Myocyte (in vitro differentiated cells): ENCODE measurements at places on chromosomes 7 and 10. TPM values are rescaled to one million over a fixed set of nuclear protein-coding genes. Genes with fewer than 3 reads are reported as not detected.

UPK3B gene
- total RNA-seq, result 0.24 and 0.68 TPM in 2 replicates

CCDC172 gene
- not detected in 2 replicates for total RNA-seq

AMZ1 gene
- total RNA-seq, result 0.11 TPM in 1 of 2 replicates, not detected in the other

SERPINE1 gene
- total RNA-seq, result 26.6 and 31.9 TPM in 2 replicates

NME8 gene
- total RNA-seq, result not detected in 2 replicates

ZNF394 gene
- 17.5 and 19.5 TPM in 2 replicates for total RNA-seq

GPNMB gene
- total RNA-seq, result 382 and 539 TPM in 2 replicates

LRMDA gene
- total RNA-seq, result 2.5 TPM in 1 of 2 replicates, not detected in the other

RHBDD2 gene
- 83.4 and 107 TPM in 2 replicates for total RNA-seq

PRPS1L1 gene
- total RNA-seq, result not detected in 2 replicates

BAIAP2L1 gene
- 19.7 and 21.3 TPM in 2 replicates for total RNA-seq

CYP2E1 gene
- 0.45 and 1.1 TPM in 2 replicates for total RNA-seq

NOD1 gene
- 12.0 and 14.1 TPM in 2 replicates for total RNA-seq

SPDYE2 gene
- not detected in 2 replicates for total RNA-seq

DDX50 gene
- total RNA-seq, result 36.7 and 48.0 TPM in 2 replicates

SPACDR gene
- 0.31 and 0.48 TPM in 2 replicates for total RNA-seq

LIPK gene
- not detected in 2 replicates for total RNA-seq

SUGCT gene
- total RNA-seq, result 8.5 and 8.8 TPM in 2 replicates

SPDYE11 gene
- 0.08 and 0.26 TPM in 2 replicates for total RNA-seq

REPIN1 gene
- total RNA-seq, result 262 and 362 TPM in 2 replicates

MMP21 gene
- total RNA-seq, result not detected in 2 replicates

ZNF722 gene
- not detected in 2 replicates for total RNA-seq

VPS37D gene
- 5.7 and 6.1 TPM in 2 replicates for total RNA-seq

RINT1 gene
- 14.6 and 19.1 TPM in 2 replicates for total RNA-seq
